ENCODE measurements at places on chromosomes 5 and 9. TPM values are rescaled to one million over a fixed set of nuclear protein-coding genes. Genes with fewer than 3 reads are reported as not detected.

GNA14 gene
- total RNA-seq: 0.22 TPM

- DNase-seq: no peak
Measured at GRCh38 chr5:80590766-80591165, 20.7 kb upstream of the ANKRD34B start.

DNA sequence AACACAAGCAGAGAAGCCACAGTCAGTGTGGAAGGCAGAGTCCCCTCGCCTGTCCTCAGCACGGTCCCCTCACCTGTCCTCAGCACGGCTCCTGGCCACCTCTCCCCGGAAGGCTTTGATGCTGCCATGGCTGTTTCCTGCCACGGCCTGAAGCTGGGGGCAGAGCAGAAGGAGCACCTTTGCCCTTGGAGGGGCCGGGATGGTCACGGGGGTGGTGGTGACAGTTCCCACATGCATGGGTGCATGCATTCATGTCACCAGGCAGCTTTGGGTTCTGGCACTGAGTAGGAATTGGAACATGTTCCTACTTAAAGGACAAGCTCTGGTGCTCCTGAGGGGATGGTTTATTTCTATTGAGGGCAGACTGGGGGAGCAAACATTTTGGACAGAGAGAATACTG lies 57.8 kb upstream of the PHYKPL start:
- no peak for DNase-seq

IER5L gene
- 0.92 TPM for total RNA-seq

RUFY1 gene
- 25.3 TPM for total RNA-seq

DNA sequence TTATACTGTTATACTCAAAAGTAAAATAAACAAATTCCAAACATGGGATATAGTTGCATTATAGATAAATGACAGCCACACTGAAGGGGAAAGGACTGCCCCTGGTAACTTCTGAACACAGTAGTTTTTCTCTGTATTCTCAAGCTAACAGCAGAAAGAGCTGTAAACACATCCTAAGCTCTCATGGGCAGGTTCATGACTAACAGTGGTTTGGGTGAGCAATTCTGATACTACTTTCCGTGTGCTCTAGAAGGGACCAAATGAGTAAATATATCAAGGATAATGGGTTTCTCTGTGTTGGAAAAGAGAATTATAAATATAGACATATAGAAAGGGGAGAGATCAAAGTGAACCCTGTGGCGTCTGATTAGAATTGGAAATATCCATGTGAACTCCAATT lies 2.2 kb upstream of the LCN6 start:
- DNase-seq: no peak

PCDHA8 gene
- not detected for total RNA-seq

DNA sequence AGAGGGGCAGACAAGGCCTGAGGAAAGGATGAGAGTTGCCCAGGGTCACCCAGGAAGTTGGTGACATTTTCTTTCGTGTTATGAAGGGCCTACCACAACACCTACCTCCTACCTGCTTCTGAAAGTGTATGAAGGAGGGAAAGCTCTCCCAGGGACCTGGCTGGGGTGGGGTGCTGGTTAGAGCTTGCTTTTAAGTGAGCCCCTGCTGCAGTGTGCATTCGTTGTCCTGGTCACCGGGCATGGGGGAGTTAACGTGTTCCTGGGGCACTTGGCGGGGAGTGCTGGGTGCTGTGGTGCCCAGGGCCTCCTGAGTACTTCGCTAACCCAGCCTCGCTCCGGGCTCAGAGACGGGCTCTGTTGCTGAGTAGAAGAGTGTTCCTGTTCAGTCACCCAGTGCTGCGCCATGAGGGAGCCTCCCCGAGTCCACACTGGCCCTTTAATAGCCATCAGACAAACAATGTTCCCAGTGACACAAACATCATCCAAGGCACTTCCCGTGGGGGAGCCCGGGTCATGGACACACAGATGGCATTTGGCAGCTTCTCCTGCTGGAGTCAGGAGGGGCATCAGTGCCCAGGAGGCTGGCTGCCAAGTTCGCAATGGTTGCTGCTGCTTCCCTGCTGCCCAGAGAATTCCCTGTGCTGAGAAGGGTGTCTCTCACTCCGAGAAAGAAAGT lies 85.7 kb downstream of the AMBP start:
- DNase-seq: peak; percentile 48

DNA sequence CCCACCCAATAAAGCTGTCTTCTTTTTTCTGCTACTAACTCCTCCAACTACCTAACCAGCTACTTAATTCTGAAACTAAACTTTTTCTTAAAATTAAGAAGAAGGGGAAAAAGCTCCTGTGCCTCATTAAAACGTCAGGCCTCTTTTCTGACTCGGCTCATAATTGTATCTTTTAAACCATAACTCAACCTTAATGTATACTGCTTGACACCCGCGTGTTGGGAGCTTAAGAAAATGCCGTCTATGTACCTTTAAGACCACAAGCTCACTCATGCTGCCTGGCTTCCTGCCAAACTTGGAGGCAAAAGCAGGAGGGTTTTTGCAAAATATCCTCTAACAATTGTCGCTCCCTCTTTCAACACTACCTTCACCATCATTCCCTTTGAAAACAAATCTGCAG lies 5.0 kb downstream of the EBF1 start:
- peak; percentile 61 for DNase-seq

- DNase-seq: no peak
Measured at GRCh38 chr9:126885131-126885641, 24.7 kb downstream of the ZBTB34 start.

DNA sequence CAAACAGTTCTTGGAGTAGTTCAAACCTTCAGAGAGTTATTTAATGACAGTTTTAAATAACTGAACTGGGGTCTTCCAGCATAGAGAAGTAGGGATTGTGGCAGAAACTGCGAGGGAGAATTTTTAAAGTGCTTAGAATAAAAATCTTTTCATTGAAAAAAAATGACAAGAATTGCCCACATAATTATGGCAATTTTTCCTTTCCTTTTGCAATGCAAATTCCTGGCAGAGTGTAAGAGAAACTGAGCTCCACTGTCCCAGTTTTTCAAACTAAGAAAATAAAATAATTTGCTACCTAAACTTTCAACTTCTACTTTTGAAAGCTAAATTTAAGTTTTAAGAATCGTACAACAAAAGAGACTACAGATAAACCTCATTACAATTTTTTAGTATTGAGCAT lies 2.3 kb upstream of the PTGER4 start:
- DNase-seq: no peak

GRCh38 chr9:38380872-38381534 lies 11.5 kb upstream of the ALDH1B1 start:
- peak; percentile 67 for DNase-seq

GRCh38 chr5:321230-321725 lies at the start of gene AHRR:
Gene AHRR, plus strand, starts transcription at chr5:321714. Its CDS starts 22,189 bp downstream, at chr5:343903.
- no peak for DNase-seq

TIMD4 gene
- not detected for total RNA-seq

- peak; percentile 44 for DNase-seq
Measured at GRCh38 chr9:136631038-136632000, 31.4 kb upstream of the EGFL7 start.

DNA sequence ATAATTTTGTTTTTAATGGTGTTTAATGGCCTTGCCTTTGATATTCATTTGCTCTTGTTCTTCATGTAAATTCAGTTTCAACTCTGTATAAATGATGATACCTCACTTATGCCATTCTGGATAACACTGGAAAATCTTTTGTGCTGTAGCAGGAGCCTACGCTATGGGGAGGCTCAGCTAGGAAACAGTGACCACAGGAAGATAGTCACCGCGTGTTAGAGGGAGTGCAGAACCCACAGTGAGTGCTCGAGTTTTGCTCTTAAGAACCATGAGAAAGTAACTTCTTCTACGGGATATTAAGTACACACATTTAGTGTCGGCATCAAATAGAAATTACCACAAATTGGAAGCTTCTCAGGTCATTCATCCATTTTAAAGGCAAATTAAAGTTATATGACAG lies 143.9 kb downstream of the IRX2 start:
- no peak for DNase-seq

GRCh38 chr5:23302438-23302837 lies 205.0 kb upstream of the PRDM9 start:
- no peak for DNase-seq

GRCh38 chr5:67536866-67537265 lies 340.3 kb upstream of the CD180 start:
- no peak for DNase-seq

DNA sequence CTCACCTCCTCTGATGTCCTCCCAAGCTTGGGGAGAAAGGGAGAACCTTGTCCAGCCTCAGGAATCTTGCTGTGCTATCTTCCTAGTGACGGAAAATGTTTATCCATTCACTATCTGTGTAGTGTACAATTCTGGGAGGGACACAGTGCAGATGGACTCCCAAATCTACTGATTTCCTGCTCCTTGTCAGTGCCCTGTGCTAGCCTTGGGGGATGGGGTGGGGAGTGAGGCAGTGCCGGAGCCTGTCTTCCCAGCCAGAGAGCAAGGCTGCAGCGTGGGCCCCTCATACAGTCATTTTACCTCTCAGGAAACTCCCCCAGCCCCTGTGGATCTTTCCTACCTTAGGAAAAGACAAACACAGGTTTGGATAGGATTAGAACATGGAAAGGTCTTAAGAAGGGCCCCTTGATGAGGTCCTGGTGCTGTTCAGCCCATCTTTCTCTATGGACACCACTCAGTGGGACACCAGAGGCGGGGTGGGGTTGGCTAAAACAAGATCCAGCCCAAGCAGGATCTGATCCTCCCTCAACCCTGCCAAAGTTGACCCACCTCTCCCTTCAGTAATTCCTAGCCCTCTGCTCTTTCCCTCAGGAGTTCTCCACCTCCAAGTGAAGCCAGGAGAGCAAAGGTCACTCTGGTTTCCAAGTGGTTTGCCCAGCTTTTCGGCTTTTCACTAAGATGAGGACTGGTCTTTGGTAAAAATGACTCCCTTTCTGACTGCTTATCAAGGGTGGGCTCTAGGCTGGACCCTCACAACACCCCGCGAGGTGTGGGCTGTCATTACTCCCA lies 3.4 kb downstream of the DOLK start:
- no peak for DNase-seq

SLC9A3 gene
- 4.5 TPM for total RNA-seq

DNA sequence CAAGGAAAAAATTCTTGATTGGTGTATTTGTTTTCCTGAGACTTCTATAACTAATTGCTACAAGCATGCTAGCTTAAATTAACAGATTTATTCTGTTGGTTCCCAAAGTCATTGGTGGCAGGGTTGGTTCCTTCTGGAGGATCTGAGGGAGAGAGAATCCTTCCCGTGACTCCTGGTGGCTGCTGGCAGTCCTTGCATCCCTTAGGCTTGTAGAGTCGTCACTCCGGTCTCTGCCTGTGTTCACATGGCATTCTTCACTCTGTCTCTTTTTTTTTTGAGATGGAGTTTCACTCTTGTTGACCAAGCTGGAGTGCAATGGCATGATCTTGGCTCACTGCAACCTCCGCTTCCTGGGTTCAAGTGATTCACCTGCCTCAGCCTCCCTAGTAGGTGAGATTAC lies 5.3 kb downstream of the CDK9 start:
- no peak for DNase-seq

RNF145 gene
- total RNA-seq: 6.7 TPM

DNA sequence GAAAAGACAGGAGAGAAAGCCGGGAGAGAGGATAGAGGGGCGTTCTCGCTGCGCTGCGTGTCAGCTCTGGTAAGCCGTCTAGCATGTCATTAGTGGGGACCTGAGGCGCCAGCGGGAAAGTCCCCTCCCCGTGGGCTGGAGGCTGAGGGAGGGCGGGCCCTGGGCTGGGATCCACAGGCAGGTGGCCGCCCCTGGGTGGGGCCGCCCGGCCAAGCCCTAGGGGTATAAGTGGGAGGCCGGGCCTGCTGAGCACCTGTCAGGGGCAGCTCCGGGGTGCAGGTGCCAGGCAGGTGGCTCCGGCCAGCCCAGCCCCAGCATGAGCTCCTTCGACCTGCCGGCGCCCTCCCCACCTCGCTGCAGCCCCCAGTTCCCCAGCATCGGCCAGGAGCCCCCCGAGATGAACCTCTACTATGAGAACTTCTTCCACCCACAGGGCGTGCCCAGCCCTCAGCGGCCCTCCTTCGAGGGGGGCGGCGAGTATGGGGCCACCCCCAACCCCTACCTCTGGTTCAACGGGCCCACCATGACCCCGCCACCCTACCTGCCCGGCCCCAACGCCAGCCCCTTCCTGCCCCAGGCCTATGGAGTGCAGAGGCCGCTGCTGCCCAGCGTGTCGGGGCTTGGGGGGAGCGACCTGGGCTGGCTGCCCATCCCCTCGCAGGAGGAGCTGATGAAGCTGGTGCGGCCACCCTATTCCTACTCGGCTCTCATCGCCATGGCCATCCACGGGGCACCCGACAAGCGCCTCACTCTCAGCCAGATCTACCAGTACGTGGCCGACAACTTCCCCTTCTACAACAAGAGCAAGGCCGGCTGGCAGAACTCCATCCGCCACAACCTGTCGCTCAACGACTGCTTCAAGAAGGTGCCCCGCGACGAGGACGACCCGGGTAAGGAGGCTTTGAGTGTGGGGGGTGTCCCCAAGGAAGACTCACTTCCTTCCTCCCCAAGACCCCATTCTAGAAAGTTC lies at the start of gene FOXI1:
FOXI1 (plus strand) TSS at position 256 of the 970 bp plus-strand sequence; CDS start at position 317, 61 bp downstream.
- DNase-seq: no peak

- no peak for DNase-seq
Measured at GRCh38 chr9:21608200-21608599, 126.1 kb upstream of the IFNE start.

SETD9 gene
- total RNA-seq: 13.5 TPM

AGXT2 gene
- total RNA-seq: 0.20 TPM

- peak; percentile 91 for DNase-seq
Measured at GRCh38 chr9:129496473-129497004, 124.4 kb downstream of the C9orf50 start.

TLX3 gene
- total RNA-seq: not detected

- DNase-seq: no peak
Measured at GRCh38 chr5:120644516-120644915, 180.4 kb downstream of the PRR16 start.

DNA sequence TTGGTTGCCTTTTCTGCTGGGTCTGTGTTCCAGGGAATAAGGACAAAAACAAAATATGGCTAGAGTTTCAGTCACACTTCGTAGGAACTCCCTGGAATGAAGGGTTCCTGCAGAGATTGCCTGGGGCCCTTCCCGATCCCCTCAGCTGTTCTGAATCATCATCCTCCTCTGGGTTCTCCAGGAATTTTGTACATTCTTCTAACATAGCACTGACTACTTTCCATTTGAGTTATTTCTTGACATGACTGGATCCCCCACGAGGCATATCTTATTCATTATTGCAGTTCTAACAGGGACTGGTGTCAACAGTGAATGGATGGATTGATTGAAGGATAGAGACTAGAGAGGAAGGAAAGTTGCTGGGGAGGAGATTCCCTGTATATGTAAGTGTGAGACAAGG lies 49.2 kb upstream of the TNC start:
- DNase-seq: no peak

TNFSF8 gene
- total RNA-seq: not detected

- no peak for DNase-seq
Measured at GRCh38 chr5:151924564-151925301, at the start of gene GLRA1. Gene GLRA1, minus strand, starts transcription at chr5:151924851. Its CDS starts 302 bp downstream, at chr5:151924549.

GRCh38 chr5:152641970-152642805 lies 237.1 kb upstream of the NMUR2 start:
- no peak for DNase-seq

DNA sequence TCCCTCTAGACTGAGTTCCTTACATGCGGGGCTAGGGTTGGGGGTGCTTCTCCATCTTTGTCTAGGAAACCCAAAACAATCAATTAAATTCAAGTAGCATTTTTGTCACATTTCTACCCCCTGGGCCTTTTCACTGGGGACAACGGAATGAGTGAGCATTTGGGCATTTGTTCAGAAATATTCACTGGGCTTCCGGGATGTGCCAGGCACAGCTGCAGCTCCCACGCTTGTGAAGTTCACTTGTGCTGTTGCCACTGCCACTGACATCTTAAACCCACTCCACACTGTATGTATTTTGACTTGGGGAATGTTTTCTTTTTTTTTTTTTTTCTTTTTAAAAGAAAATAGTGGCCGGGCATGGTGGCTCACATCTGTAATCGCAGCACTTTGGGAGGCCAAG lies 31.6 kb downstream of the DUSP1 start:
- no peak for DNase-seq

- DNase-seq: no peak
Measured at GRCh38 chr9:17735859-17736258, 157.0 kb downstream of the SH3GL2 start.
